T-helper 1 cell (primary cell): ENCODE measurements at places on chromosomes 6 and 20.

- no peak for DNase-seq
Observed at GRCh38 chr6:110317646-110318045, 40.5 kb downstream of the METTL24 start.

DNA sequence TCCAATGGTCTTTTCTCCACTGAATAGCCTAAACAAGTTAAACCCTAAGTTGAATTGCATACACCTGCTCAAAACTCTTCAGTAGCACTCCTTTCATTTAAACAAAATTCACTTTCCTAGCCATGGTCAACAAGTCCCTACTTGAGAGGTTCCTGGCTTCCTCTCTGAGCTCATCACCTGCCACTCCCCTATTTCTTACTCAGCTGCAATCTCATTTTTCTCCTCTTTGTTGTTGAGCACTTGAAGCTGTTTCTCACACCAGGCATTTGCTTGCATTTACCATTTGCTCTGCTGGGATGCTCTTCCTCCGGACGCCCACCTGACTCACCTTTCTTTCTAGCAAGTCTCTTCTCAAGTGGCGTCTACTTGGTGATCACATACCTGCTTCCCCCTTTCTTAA lies 38.5 kb downstream of the EDN1 start:
- DNase-seq = no peak

DNA sequence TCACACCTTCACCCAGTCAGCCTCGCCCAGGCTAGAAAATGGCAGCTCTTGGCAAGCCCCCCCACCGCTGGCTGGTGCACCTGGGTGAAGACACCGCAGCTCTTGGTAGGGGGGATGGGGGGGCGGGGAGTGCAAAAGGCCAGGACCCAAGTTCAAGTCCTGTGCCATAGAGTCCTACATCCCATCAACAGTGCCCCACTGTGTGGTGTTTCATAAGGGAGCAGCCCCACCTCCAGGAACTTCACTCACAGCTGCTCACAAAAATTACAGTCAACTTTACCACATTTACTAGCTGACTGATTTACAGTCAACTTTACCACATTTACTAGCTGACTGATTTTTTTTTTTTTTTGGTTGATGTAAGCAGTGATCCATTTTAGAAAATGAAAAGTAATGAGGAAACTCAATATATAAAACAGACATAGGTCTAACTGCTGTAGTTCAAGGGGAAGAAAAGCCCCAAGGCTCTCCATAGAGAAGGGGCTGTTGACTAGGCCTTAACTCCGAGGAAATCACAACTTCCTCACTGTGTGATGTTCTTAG lies 208.9 kb upstream of the SNX9 start:
- no peak for DNase-seq

DNA sequence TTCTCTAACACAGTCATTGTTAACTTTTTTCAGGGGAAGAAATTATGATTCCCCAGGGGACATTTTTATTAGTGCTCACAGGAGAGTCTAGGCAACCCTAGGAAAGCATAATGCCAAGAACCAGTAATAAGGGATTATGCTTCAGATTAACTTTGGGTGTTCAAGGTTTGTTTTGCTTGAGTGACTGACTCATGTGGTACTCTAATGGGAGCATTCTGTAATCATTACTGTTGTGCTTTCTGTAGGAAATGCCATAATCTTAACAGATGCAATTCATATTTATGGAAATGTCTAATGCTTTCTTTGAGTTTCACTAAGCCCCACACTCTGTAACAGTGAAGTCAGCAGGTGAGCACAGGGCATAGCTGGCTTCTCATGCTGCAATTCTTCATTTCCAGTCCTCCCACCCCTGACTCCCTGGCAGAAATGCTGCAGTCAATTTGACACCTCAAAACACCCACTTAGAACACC lies 263.4 kb upstream of the MAN1A1 start:
- DNase-seq = no peak

- no peak for DNase-seq
Observed at GRCh38 chr20:33964441-33964840, 29.3 kb upstream of the RALY start.

- DNase-seq = no peak
Observed at GRCh38 chr20:63848003-63848911, 13.0 kb upstream of the ABHD16B start.

DNA sequence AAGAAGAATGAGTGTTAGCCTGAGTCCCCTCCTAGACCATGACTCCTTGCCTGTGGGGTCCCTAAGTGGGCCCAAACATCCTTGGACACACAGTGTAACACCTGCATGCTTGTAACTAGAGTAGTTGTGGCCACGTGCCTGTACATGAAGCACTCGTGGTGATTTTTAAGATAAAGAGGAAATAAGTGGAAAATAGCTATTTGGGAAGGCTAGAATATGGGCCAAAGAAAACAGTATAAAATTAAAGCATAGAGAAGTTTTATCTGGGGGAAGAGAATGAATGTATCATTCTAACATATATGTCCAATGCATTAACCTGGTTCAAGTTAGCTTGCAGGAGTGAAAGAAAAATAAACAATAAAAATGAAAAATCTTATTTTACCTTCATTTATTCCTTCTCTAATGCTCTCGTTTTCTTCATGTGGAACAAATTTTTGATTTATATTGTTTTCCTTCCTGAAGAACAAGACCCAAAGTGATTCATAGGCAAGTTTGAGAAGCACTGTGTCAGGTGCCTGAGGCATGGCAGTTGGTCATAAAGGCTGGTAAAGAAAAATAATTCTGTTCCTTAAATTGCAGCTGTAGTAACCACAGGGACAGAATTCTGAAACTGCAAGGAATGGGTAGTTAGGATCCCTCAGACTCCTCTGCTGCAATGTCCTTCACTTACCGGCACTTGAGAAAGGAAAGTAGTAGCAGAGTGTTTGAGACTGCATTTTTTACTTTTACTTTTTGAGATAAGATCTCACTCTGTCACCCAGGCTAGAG lies 8.5 kb upstream of the CST3 start:
- DNase-seq = no peak

DNA sequence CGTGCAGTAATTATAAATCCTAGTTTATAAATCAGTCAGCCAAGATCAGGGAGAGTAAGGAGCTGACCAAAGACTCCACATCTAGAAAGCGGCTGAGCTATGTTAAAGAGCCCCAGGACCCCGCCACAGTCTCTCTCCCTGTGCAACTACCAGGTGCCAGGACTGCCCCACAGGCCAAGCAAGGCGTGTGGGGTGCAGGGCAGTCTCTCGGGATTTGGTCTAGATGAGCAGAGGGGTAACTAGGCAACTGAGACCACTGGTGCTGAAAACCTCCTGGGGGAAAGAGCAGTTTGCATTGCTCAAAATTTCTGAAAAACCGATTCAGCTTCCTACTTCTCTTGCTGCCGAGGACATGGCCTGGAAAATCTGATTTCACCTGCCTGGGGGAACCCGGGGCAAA lies 10.4 kb downstream of the PMEPA1 start:
- no peak for DNase-seq
